ENCODE measurements at places on chromosomes 6 and 20.
A peak's percentile ranks its signal among the peaks of the same experiment; 100 is the strongest.

DNA sequence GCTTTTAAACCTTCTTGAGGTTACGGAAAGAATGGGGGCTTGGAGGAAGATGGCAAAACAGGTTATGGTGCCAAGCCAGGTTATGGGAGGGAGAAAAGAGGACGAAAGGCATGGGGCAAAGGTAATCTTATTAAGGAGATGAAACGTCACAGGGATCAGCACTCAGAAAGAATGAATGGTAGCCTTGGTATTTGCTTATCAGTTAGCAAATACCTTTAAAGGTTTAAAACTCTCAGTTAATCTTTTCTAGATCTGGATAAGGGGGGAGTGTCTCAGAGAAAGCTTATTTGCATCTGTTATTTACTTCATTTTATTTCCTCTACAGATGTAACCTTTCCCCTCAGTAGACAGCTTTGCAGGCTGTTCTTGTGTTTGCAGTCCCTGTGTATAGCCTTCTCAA is 55.5 kb upstream of the EEF1E1 start:
- DNase-seq, result no peak

- peak; percentile 49 for DNase-seq
Measured at GRCh38 chr6:17392978-17393891, at the start of gene CAP2. TSS of gene CAP2 (plus strand) at chr6:17393595. CDS start at chr6:17421556, 27,961 bp downstream.

- DNase-seq, result peak; percentile 12
Measured at GRCh38 chr20:35551503-35551902, 9.6 kb downstream of the ERGIC3 start.

DNA sequence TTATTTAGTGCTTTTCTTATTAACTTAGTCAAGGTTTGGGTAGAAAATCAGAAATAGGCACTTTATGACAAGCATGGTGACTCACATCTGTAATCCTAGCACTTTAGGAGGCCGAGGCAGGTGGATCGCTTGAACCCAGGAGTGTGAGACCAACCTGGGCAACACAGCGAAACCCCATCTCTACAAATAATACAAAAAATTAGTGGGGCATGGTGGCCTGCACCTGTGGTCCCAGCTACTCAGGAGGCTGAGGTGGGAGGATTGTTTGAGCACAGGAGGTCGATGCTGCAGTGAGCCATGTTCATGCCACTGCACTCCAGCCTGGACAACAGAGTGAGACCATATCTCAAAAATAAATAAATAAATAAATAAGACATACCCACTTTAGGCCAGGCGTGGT is 51.3 kb upstream of the THEMIS start:
- DNase-seq, result no peak

- no peak for DNase-seq
Measured at GRCh38 chr6:116191881-116192280, 62.0 kb downstream of the TSPYL4 start.
